Esophagus mucosa (tissue), 1 donor: ENCODE measurements at places on chromosomes 11 and 22. TPM values are rescaled to one million over a fixed set of nuclear protein-coding genes. Genes with fewer than 3 reads are reported as not detected.

The TH gene
- 0.40 TPM for total RNA-seq

The TTC36 gene
- not detected for total RNA-seq

The MS4A4A gene
- total RNA-seq: 0.24 TPM

The NCAM1 gene
- 0.60 TPM for total RNA-seq

The DKK3 gene
- total RNA-seq: 21.2 TPM

The CBX7 gene
- total RNA-seq: 4.5 TPM

The SELENOO gene
- total RNA-seq: 13.3 TPM

The OR52A1 gene
- total RNA-seq: not detected

The AGBL2 gene
- total RNA-seq: 1.1 TPM

The ADAMTS15 gene
- 2.0 TPM for total RNA-seq
